Mucosa of descending colon (tissue), 3 donors: ENCODE measurements at places on chromosomes 11 and 22.

DNA sequence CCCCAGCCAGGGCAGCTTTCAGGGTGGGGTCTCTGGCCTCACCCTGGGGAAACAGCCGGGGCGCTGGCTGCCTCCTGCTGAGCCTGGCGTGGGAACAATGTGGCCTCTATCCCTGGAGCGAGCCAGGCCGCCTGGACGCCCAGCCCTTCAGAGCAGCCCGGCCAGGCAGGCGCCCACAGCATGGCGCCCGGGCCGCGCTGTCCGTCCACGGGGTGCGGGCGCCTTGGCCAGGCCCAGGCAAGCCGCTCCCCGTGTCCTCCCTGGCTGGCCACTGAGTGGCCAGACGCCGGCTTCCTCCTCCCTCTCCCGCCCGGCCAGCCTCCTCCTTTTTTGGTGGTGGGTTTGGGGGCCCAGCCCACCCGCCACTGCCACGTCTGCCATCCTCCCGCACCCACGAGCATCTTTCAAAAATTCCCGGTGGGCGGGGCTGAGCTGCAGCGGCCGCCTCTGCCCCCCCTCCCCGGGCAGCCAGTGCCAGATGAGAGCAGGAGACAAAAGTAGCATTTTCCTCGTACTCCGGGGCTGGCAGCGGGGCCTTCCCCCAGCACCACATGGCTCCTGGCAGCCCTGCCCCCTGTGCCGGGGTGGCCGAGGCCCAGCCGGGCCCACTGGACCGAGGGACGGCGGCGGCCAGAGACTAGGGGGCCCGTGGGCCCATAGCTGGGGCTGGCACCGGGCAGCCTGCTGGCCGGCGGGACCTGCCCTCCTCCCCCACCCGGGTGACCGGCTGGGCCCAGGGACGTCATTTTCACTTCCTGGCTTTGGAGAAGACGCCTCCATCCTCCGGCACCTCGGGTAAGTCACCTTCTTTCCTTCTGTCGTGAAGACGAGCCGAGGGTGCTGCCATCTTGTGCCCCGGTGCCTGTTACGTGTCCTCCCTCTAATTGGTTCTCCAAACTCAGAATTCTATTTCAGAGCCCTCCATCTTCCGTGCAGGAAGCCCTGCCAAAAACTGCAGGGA, 70.2 kb upstream of the PPARA start:
- no peak for DNase-seq

DNA sequence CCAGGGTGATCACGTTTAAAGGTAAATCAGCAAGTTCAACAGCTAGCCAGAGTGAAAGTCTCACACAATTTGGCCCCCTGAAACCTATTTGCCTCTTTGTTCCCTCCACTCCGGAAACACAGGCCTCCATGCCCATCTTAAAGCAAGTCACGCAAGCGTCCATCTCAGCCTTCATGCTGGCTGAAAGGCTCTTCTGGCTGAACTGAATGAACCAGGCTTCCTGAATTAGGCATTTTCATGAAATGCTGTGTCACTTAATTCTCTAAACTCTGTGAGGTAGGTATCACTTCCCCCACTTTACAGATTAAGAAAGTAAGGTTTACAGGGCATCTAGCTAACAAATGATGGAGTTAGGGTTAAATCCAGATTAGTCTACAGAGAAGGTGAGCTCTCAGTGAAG, 1.4 kb downstream of the SLC25A17 start:
- DNase-seq: no peak

DNA sequence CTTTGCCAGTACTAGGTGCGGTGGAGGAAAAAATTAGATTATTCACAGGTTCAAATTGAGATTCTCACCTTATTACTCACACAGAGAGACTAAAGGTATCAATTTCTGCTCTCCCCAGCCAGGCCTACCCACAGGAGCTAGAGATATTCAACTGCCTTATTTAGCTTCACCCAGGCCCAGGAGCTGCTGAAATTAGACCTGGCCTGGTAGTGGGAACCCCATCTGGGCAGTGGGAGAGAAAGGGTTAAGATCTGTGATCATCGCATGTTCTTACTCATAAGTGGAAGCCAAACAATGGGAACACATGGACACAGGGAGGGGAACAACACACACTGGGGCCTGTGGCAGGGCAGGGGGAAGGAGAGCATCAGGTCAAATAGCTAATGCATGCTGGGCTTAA, 20.9 kb upstream of the MICAL2 start:
- no peak for DNase-seq

GRCh38 chr22:36874309-36874696, 13.5 kb downstream of the NCF4 start:
- DNase-seq: no peak

- no peak for DNase-seq
Measured at GRCh38 chr22:42343121-42343454, 72.6 kb upstream of the TCF20 start.

GRCh38 chr11:44971185-44971584, 20.5 kb upstream of the TP53I11 start:
- no peak for DNase-seq
